ENCODE measurements at places on chromosomes 2 and 18. TPM values are rescaled to one million over a fixed set of nuclear protein-coding genes. Genes with fewer than 3 reads are reported as not detected.

- H3K27ac ChIP-seq, result no peak overlapping the region
- H3K36me3 ChIP-seq, result no peaks in the 10 kb centered on the region
- no peak overlapping the region for H3K4me3 ChIP-seq
- DNase-seq, result no peak
These were observed 41.3 kb upstream of the TMEM247 start for GRCh38 chr2:46438102-46438501.

GRCh38 chr18:362311-363290, 94.8 kb upstream of the THOC1 start:
- peaks cover 31% of the 10 kb centered on the region for H3K4me1 ChIP-seq
- no peaks in the 10 kb centered on the region for H3K36me3 ChIP-seq
- no peak overlapping the region for H3K4me3 ChIP-seq
- H3K27ac ChIP-seq, result no peak overlapping the region
- DNase-seq, result no peak

GRCh38 chr2:26936855-26937254, 33.6 kb upstream of the MAPRE3 start:
- peaks cover 3% of the 10 kb centered on the region for H3K4me1 ChIP-seq
- H3K27me3 ChIP-seq, result no peaks in the 10 kb centered on the region
- no peak overlapping the region for H3K27ac ChIP-seq
- H3K36me3 ChIP-seq, result no peaks in the 10 kb centered on the region
- H3K4me3 ChIP-seq, result no peak overlapping the region

DNA sequence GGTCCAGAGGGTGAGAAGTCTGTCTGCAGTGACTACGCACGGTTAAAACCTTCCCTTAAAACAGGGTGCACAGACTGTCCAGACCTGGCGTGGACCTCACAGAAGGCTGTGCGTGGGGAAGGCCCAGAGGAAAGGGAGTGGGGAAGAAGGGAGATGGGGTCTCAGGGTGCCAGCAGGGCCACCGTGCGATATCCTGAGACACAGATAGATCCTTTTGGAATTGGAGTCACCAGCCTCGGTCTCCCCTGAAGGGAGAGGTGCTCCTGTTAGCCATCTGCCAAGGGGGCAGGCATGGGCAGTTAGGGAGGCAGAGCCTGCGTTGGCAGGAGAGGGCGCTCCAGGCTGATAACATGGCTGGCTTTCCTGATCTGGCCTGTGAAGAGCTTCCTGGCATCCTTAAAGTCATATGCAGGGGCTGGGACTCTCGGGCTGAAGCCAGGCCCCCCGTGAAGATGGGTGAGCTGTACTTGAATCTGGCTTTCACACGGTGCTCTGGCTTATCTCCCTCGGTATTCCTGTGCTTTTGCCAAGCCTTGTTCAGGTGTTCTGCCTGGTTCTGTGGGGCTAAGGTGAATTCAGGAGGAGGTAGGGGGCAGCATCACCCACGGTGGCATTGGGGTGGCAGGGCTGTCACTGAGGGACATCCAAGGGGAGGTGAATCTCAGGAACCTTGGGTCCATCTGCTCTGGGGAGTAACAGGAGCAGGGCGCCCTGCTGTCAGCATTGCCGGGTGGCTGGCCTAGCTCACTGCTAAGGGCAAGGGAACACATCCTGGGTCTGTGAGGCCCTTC, 107.2 kb upstream of the SMAD2 start:
- no peak overlapping the region for H3K27ac ChIP-seq
- DNase-seq, result peak; percentile 58
- no peak overlapping the region for H3K4me3 ChIP-seq
- H3K4me1 ChIP-seq, result no peaks in the 10 kb centered on the region

- no peak overlapping the region for H3K27ac ChIP-seq
- no peaks in the 10 kb centered on the region for H3K27me3 ChIP-seq
- no peak for DNase-seq
- H3K36me3 ChIP-seq, result no peaks in the 10 kb centered on the region
- H3K4me3 ChIP-seq, result no peak overlapping the region
- peaks cover 12% of the 10 kb centered on the region for H3K4me1 ChIP-seq
These were observed 12.3 kb upstream of the NEU4 start for GRCh38 chr2:241796610-241797138.

DNA sequence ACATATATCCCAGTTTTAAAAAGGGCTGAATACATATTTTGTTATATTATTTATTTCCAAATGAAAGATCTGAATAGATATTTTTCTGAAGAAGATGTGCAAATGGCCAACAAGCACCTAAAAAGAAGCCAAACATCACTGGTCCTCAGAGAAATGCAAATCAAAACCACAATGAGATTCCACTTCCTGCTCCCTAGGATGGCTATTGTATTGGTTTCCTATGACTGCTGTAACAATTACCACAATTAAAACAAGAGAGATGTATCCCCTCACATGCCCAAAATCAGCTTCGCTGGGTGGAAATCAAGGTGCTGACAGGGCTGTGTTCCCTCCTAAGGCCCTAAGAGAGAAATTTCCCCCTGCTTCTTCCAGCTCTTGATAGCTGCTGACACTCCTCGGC, 23.2 kb downstream of the ABCB11 start:
- no peak for DNase-seq
- no peak overlapping the region for H3K4me3 ChIP-seq
- no peaks in the 10 kb centered on the region for H3K27me3 ChIP-seq
- no peaks in the 10 kb centered on the region for H3K36me3 ChIP-seq

- peaks cover 8% of the 10 kb centered on the region for H3K27me3 ChIP-seq
- peaks cover 51% of the 10 kb centered on the region for H3K4me1 ChIP-seq
- peaks cover 9% of the 10 kb centered on the region for H3K36me3 ChIP-seq
- DNase-seq, result peak; percentile 33
These were observed 412 bp upstream of the NCK2 start for GRCh38 chr2:105744091-105744908.

DNA sequence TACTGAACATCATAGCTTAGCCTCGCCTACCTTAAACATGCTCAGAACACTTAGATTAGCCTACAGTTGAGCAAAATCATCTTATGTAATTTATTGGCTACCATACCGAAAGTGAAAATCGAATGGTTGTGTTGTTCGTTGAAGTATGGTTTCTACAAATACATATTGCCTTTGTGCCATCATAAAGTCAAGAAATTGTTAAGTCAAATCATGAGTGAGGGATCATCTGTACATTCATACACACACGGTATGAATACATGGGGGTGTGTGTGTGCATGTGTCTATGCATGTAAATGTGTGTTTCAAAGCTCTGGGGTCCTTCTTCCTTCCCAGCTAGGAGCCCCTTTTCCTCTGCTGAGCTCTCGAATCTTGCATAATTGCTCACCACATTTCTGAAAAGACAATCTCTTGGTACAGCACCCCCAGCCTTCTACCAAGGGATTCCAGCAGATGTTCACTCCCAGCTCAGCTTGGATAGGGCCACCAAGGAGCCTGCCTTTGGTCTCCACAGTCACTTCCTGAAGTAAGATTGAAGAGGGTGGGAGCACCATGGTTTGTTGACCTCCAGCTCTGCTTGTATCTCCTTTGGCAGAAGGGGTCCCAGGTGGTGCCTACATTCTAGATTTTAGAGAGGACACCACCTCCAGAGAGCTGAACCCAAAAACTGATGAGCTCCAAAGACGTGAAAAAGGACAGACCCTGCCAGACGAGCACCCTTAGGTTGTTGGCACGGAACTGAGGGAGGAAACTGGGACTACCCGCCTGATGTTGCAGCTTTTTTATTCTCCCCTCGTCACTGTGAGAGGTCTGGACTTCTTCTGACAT, 33.2 kb upstream of the CYP1B1 start:
- DNase-seq, result no peak
- peaks cover 39% of the 10 kb centered on the region for H3K4me1 ChIP-seq
- H3K27ac ChIP-seq, result 0 out of 2 replicates have a peak overlapping the region, but pooled peaks have one; percentile 30

DNA sequence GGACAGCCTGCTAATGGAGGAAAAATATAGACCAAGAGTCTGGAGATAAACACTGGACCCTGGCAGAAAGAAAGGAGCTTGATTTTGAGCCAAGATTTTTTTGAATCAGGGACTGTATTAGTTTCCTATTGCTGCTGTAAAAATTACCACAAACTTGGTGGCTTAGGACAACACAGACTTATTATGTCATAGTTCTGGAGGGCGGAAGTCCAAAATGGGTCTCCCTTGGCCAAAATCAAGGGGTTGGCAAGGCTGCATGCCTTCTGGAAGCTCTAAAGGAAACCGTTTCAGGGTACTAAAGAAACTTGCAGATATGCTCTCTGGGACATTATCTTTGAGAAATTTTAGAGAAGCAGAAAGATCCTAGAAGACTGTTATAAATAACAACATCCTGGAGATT, 140.1 kb downstream of the BABAM2 start:
- peaks cover 23% of the 10 kb centered on the region for H3K4me1 ChIP-seq
- H3K27ac ChIP-seq, result no peak overlapping the region
- no peak overlapping the region for H3K4me3 ChIP-seq
- H3K27me3 ChIP-seq, result no peaks in the 10 kb centered on the region

DNA sequence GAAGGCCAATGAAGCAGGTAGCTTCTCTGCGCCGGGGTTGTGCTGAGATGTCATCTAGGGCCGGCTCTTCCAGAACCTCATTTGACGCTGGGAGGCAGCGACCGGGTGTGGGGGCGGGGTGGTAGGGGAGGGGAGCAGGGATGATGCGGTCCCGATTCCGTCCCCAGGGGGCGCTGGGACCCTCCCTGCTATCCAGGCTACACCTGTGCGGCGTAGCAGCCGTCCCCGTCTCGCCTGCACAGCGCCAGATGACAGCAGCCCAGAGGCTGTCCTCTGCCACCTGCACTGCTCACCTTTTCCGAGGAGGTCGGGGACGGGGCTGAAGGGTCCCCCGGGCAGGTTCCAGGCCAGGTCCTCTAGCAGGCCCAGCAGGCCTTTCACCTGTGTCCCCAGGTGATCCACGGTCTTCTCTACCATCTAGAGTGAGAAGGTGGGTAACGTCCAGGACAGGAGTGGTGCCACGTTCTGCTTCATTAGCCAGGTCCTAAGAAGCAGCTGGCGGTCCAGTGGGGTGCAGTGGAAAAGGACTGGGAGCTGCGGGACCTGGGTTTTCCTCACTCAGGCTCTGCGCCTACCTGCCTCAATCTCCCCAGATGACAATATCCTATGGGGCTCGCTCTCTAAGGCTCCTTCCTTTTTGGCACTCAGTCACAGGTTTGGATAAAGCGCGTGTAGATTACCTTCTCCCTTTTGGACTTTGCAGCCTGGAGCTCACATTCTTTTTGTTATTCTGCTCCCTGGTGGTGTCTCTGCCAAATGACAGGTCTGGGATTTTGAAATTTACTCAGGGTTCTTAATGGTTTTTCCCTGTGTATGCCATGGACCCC, 56.0 kb upstream of the RAB6C start:
- H3K4me3 ChIP-seq, result peak overlapping the region; percentile 69
- H3K27me3 ChIP-seq, result peaks cover 19% of the 10 kb centered on the region
- H3K4me1 ChIP-seq, result peaks cover 6% of the 10 kb centered on the region
- peaks cover 6% of the 10 kb centered on the region for H3K36me3 ChIP-seq
- no peak overlapping the region for H3K27ac ChIP-seq

- H3K4me3 ChIP-seq, result no peak overlapping the region
- H3K27me3 ChIP-seq, result peaks cover 3% of the 10 kb centered on the region
- peaks cover 21% of the 10 kb centered on the region for H3K4me1 ChIP-seq
- H3K36me3 ChIP-seq, result no peaks in the 10 kb centered on the region
These were observed 97.3 kb upstream of the SNTG2 start for GRCh38 chr2:853203-853870.

DNA sequence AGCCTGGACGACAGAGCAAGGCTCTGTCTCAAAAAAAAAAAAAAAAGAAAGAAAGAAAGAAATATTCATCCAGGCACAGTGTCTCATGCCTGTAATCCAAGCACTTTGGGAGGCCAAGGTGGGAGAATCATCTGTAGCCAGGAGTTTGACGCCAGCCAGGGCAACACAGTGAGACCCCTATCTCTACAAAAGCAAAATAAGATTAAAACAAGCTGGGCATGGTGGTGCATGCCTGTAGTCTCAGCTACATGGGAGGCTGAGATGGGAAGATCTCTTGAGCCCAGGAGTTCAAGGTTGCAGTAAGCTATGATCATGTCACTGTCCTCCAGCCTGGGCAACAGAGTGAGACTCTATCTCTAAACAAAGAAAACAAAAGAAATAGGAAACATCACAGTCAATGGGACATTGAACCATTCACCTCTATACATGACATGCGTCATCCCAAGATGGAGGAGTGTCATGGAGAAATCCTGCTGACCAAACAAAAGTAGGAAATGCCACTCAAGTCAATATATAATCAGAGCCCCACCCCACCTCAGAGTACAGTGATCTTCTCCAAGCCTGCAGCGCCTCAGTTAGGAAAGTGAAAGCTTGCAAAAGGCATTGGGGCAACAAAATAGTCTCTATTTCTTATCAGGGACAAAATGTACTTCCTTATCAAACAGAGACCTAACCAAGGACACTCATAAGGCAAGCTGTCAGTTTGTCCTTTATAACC, 9.8 kb downstream of the FEV start:
- no peaks in the 10 kb centered on the region for H3K36me3 ChIP-seq
- no peak overlapping the region for H3K27ac ChIP-seq
- no peak for DNase-seq
- H3K27me3 ChIP-seq, result peaks cover 85% of the 10 kb centered on the region
- peaks cover 6% of the 10 kb centered on the region for H3K4me1 ChIP-seq

DNA sequence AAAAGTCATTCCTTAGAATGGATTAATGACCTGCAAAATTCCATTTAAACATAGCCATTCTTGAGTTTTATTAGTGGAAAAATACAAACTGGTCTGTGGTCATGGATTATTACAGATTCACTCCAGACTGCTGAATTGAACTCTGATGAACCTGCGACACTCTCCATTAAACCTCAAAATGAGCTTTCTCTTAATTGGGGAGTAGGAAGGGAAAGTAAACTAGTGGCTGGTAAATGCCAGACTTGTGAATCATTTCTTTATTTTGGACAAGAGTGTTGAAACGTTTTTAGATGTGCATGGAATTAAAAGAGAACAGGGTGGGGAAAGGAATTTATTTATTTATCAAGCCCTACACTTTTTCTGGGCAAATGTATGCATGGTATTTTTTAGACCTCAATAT, 321.2 kb upstream of the FANCL start:
- no peaks in the 10 kb centered on the region for H3K27me3 ChIP-seq
- DNase-seq, result no peak
- H3K4me1 ChIP-seq, result peaks cover 29% of the 10 kb centered on the region
- H3K27ac ChIP-seq, result peak overlapping the region; percentile 5

- peaks cover 7% of the 10 kb centered on the region for H3K4me1 ChIP-seq
- no peak for DNase-seq
- no peak overlapping the region for H3K4me3 ChIP-seq
- no peak overlapping the region for H3K27ac ChIP-seq
- peaks cover 3% of the 10 kb centered on the region for H3K27me3 ChIP-seq
- H3K36me3 ChIP-seq, result no peaks in the 10 kb centered on the region
These were observed 117.8 kb downstream of the CTIF start for GRCh38 chr18:48656582-48656981.

The PDE1A gene
- 0.25 TPM for total RNA-seq

The BMP10 gene
- total RNA-seq, result not detected

The SIX2 gene
- total RNA-seq, result 1.5 TPM

The OTOS gene
- not detected for total RNA-seq

The SOWAHC gene
- total RNA-seq, result 14.5 TPM

The LRATD1 gene
- total RNA-seq, result 2.3 TPM

The ZNF385B gene
- 2.2 TPM for total RNA-seq

The ZNF397 gene
- 39.6 TPM for total RNA-seq

The ALK gene
- 0.11 TPM for total RNA-seq

The MYO5B gene
- total RNA-seq, result 8.7 TPM

The TMEM247 gene
- total RNA-seq, result not detected
